ENCODE measurements at places on chromosomes 3 and 15.

DNA sequence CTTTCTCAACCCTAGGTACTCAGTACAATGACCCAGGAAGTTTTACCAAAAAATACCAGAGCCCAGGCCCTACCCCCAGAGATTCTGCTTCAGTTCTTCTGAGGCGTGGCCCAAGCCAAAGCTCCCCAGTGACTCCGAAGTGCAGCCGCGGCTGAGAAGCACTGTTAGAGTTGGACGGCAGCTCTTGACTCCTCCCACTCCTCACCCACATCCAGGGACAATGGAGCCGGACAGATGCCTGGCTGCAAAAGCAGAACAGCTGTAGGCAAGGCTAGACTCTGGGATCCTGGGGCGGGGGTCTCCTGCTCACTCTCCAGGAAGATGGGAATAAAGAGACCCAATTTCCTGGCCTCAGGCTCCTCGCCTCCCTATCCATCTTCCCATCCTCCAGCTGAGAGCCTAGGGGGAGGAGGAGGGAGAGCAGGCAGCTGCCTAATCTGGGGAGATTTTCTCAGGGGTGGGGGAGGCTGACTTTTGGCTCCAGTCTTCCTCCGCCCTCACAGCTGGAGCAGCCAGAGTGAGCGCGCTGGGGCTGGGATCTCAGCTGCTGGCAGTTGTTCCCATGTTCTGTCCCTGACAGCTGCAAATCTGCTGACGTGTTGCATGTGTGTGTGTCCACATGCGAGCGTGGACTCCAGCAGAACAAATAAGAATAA is 223.8 kb downstream of the OPA1 start:
- DNase-seq, result no peak

DNA sequence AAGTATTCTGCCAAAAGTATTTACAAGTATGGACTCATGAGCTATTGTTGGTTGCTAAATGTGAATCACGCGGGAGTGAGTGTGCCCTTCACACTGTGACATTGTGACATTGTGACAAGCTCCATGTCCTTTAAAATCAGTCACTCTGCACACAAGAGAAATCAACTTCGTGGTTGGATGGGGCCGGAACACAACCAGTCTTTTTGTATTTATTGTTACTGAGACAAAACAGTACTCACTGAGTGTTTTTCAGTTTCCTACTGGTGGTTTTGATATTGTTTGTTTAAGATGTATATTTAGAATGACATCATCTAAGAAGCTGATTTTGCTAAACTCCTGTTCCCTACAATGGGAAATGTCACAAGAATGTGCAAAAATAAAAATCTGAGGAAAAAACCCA is 30.3 kb downstream of the SYNM start:
- no peak for DNase-seq

- DNase-seq, result no peak
Measured at GRCh38 chr3:117875887-117876286, 1158.8 kb downstream of the IGSF11 start.

DNA sequence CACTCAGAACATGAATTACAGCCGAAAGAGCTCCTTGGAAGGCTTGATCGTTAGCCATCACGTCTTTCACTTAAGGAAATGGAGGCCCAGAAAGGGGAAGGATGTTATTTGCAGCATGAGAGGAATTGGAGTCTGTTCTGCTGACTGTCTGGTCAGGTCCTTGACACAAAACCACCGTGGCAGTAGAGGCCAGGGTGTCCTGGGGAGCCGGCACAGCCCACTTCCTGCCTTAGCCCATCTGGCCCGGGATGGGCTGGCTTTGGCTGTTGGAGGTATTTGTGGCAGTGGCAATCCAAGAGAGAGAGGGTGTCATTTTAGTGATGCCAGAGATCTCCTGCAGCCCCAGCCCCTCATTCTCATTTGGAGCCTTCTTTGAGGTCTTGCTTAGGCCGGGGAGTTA is 37.4 kb downstream of the ST6GAL1 start:
- DNase-seq, result no peak

- DNase-seq, result no peak
Measured at GRCh38 chr15:72491768-72492167, 17.6 kb downstream of the ARIH1 start.

- DNase-seq, result no peak
Measured at GRCh38 chr3:20666091-20666490, 480.1 kb upstream of the SGO1 start.

GRCh38 chr3:150878290-150878689 is 26.9 kb downstream of the MINDY4B start:
- no peak for DNase-seq

DNA sequence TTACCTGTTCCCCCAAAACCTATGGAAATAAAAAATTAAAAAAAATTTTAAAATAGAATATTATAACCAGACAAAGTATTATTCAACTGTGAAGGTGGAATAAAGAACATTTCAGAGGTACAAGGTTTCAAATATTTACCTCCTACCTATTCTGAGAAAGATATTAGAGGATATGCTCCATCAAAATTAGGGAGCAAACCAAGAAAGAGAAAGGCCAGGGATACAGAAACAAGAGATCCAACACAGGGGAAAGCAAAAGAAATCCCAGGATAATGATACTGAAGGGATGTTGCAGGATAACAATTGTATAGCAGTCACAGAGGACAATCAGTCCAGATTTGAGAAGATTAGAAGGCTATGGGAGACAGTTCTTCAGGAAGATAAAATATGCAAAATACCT is 22.4 kb downstream of the BCL2L10 start:
- DNase-seq, result no peak

DNA sequence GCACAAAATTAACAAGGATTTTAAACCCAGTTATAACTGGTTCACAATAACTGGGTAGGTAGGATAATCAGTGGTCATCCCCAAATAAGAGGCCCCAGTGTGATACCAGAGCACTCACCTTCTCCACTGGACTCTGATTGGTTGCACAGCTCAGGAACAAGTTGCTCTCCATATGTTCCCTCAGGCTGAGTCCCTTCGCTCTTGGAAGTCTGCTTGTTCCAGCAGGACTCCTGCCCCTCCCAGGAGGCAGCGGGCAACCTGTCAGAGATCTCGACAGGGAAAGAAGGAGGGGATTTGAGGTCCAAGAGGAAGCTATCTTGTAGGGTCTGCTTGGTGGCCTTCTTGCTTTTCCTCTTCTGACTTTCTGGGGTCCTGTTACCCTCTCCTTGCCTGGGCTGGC is 51.6 kb upstream of the HEG1 start:
- DNase-seq, result no peak

- DNase-seq, result no peak
Measured at GRCh38 chr3:110806924-110807323, 264.7 kb upstream of the NECTIN3 start.

DNA sequence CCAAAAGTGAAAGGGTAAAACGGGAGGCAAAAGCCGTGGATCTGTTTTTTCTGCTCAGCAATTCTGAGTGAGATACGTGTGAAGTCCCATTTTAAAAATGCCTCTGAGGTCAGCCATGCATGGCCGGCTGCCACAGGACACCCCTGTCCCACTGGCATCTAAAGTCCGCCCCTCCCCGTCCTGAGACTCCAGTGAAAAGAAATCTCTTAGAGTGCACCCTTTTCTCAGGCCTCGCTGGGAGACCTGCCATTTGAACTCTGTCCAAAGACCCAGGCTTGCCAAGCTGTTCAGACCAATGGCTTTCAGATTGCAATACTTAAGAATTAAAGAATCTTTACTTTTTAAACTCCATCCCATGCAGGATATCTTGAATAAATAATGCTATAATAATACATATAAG is 61.0 kb upstream of the SLC24A5 start:
- DNase-seq, result no peak

DNA sequence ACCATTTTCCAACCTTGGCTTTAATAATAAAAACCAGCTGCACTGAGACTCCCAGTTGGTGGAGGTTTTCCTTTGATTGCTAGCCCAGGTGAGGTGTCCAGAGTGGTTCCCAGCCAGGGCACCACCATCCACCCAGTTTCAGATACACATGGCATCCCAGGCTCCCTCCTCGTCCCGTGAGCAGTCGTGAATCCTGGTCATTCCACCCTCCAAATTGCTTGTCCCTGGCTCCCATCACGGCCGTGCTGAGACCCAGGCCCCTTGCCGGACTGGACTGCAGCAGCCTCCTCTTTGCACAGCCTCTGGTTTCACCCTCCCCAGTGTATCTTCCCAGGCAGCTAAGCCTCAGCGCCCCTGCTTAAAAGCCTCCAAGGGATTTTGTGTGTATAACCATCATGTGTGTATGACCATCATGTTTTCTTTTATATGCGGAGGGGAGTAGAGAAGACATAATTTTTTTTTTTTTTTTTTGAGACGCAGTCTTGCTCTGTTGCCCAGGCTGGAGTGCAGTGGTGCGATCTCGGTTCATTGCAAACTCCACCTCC is 106.3 kb downstream of the ETFA start:
- no peak for DNase-seq

GRCh38 chr3:142947352-142947751 is 16.1 kb downstream of the PAQR9 start:
- no peak for DNase-seq

DNA sequence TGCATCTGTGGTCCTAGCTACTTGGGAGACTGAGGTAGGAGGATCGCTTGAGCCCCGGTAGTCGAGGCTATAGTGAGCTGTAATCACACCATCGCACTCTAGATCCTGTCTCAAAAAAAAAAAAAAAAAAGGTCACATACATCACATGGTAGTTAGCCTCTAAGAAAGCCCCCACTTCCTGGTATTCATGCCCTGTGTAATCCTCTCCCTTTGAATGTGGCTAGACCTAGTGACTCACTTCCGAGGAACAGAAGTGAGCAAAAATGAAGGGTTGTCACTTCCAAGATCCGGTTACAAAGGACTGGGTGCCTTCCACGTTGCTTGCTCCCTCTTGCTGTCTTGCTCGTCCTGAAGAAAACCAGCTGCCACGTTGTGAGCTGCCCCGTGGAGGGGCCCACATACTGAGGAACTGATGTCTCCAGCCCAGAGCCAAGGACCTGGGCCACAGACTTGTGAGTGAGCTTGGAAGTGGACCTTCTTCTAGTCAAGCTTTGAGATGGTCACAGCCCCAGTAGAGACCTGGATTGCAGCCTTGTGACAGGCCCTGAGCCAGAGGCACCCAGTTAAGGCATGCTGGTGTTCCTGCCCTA is 12.6 kb upstream of the LCTL start:
- DNase-seq, result no peak

- peak; percentile 57 for DNase-seq
Measured at GRCh38 chr15:77966540-77967234, 110.8 kb downstream of the TBC1D2B start.

GRCh38 chr3:18656410-18656809 is 231.3 kb upstream of the SATB1 start:
- no peak for DNase-seq

GRCh38 chr3:22263042-22263441 is 512.0 kb upstream of the ZNF385D start:
- no peak for DNase-seq

DNA sequence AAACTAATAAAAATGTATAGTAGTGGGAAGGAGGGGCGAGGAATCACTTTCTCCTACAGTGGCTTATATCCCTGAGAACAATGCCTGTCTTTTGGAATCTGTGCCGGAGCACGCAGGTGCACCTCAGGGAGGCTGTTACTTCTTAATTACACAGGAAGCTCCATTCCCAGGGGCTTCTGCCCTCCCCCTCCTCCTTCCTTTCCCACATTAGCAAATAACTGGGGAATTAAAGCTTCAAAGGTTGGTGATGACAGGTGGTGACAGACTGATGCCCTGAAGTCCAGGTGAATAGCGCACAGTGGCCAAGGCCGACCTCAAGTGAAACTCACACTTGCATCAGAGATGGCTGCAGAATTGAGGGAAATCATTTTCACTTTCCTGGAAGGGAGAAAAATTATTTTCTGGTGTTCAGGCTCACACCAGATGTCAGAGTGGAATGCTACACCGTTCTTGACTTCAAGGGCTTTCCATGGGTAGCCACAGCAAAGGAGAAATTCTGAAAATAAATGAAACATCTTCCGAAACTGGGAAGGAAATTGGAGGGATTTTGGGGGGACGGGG is 3.7 kb downstream of the GRAMD2A start:
- no peak for DNase-seq

DNA sequence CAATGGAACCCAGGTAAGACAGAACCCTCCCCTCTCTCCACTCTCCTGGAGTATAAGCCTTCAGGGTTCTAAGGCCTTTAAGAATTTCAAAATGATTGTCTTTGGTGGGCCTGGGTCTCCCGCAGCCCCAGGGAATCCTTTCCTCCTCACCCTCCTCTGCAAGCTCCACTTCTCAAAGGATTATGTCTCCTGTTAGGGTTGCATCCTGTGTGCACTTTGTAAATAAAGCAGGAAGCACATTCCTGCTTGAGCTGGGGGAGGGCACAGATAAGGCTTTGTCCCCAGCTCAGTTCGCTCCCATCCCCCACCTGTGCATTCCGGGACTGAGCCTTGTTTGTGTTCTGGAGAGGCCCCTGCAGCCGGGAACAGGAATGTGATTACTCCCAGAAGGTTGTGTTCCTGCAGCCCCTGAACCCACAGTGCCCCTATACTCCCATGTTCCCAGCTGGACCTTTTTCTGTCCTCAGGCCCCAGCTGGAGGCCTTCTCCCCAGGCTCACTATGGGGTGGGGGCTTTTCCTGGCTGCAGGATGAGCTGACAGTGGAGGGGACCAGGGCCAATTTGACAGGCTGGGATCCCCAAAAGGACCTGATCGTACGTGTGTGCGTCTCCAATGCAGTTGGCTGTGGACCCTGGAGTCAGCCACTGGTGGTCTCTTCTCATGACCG is 9.5 kb downstream of the TYRO3 start:
- DNase-seq, result no peak

GRCh38 chr15:61227950-61228936 is 859 bp downstream of the RORA start:
- DNase-seq, result no peak

- DNase-seq, result peak; percentile 66
Measured at GRCh38 chr3:100710261-100710968, 1.1 kb downstream of the TFG start.

GRCh38 chr15:67135494-67135893 is 70.1 kb downstream of the SMAD3 start:
- DNase-seq, result no peak

DNA sequence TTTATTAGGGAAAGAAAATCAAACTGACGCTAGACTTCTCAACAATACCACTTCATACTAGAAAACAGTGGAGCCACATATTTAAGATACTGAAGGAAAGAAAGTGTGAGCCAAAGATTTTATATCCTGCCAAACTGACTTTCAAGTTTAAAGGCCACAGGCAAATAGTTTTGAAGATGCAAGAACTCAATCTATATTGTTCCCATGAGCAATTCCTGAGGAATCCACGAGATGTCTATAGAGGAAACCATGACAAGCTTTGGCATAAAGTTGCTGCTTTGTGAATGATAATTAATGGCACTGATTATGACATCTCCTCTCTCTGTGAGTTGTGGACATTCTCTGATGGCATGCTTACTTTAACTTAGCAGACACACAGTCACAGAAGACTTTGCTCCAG is 276.1 kb upstream of the GOLGA6L4 start:
- DNase-seq, result no peak

DNA sequence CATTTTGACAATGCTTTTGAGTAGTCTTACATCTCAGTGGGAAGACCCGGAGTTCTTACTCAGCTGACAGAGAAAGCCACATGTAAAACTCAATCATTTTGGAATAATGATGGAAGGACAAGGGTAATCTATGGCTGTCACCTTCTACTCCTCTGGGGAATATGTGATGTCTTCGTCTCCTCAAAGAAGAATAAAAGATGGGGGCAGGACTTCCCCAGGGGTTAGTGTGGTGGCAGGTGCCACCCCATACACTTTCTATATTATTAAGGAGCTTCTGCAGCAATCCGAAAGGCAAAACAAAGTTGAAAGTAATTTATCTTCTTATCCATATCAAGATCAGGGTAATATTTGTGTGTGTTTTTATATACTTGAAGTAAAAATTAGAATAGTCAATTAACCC is 180.4 kb upstream of the TOPAZ1 start:
- DNase-seq, result no peak

All from activated CD4-positive, alpha-beta T cell treated with anti-CD3 and anti-CD28 coated beads, Interleukin-2, amount 10 ng/mL, durations not matched to agents 7 days and 5 days (primary cell).